ENCODE measurements at places on chromosomes 6 and 20. TPM values are rescaled to one million over a fixed set of nuclear protein-coding genes. Genes with fewer than 3 reads are reported as not detected.

HSPA12B gene
- total RNA-seq, result 2.5 TPM

TEAD3 gene
- 32.9 TPM for total RNA-seq

LAMA4 gene
- total RNA-seq, result 28.5 TPM

ZC3H12D gene
- total RNA-seq, result 7.8 TPM

GRCh38 chr6:95543798-95544197 is 33.5 kb upstream of the MANEA start:
- no peaks in the 10 kb centered on the region for H3K36me3 ChIP-seq
- H3K27me3 ChIP-seq, result no peaks in the 10 kb centered on the region
- no peaks in the 10 kb centered on the region for H3K4me1 ChIP-seq

- no peak for DNase-seq
- H3K36me3 ChIP-seq, result no peaks in the 10 kb centered on the region
- no peak overlapping the region for H3K4me3 ChIP-seq
- H3K27ac ChIP-seq, result no peak overlapping the region
- peaks cover 40% of the 10 kb centered on the region for H3K27me3 ChIP-seq
Observed at GRCh38 chr20:25083141-25083772, 1.3 kb upstream of the VSX1 start.

- no peaks in the 10 kb centered on the region for H3K4me1 ChIP-seq
- H3K4me3 ChIP-seq, result no peak overlapping the region
- H3K36me3 ChIP-seq, result no peaks in the 10 kb centered on the region
- H3K27me3 ChIP-seq, result no peaks in the 10 kb centered on the region
Observed at GRCh38 chr20:47843886-47844567, 58.7 kb upstream of the SULF2 start.

DNA sequence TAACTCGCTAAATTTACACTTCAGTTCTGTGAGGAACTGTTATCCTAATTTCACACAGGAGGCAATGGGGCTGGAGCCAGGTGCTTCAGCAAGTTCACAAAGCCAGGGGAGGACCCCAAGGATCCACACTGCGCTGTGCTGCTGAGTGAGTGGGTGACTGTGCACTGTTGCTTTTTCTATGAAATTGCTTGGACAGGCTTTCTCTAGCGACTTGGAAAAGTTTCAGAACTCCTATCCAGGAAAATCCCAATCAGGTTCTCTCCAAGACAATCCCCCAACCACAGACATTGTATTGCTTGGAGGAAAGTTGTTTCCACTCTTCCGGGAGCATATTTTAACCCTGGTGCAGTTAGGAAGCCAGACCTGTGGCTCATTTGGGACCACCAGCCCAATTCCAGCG is 175.9 kb upstream of the CST7 start:
- no peak overlapping the region for H3K4me3 ChIP-seq
- H3K36me3 ChIP-seq, result no peaks in the 10 kb centered on the region
- H3K27ac ChIP-seq, result no peak overlapping the region
- no peak for DNase-seq
- H3K4me1 ChIP-seq, result no peaks in the 10 kb centered on the region

- peaks cover 5% of the 10 kb centered on the region for H3K4me1 ChIP-seq
- H3K27ac ChIP-seq, result no peak overlapping the region
- no peak for DNase-seq
- H3K36me3 ChIP-seq, result no peaks in the 10 kb centered on the region
Observed at GRCh38 chr6:111609028-111609820, 3.5 kb upstream of the TRAF3IP2 start.

GRCh38 chr20:49889935-49890333 is 25.4 kb downstream of the SPATA2 start:
- peaks cover 46% of the 10 kb centered on the region for H3K4me1 ChIP-seq
- no peak for DNase-seq
- no peaks in the 10 kb centered on the region for H3K36me3 ChIP-seq
- no peak overlapping the region for H3K4me3 ChIP-seq
- no peaks in the 10 kb centered on the region for H3K27me3 ChIP-seq
